MCF 10A (cell line): ENCODE measurements at places on chromosomes 7 and 10. TPM values are rescaled to one million over a fixed set of nuclear protein-coding genes. Genes with fewer than 3 reads are reported as not detected.

GIMAP8 gene
- not detected in 2 replicates for total RNA-seq

DNA sequence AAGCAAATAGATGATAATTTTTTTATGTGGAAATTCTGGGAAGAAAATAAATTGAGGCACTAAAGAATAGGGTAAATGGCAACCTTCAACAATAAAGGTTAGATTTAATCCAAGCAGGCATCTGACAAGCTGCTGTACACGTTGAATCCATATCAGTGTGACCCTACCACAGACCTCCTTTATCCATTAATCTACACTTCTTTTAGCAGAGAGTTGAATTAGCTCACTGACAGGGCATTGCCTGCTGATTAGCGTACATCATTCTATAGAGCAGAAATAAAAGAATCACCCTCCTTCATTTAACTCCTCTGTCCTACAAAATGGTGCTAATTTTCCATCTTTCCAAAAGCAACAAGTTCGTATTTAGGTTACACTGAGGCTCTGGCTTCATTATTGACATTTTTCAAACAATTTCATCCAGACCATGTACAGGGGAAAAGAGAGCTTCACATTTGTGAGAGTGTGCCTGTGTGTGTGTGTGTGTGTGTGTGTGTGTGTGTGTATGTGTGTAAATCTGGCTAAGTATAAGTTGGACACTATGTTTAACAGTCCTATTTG is 356.0 kb downstream of the TFEC start:
- DNase-seq, result no peak

DNA sequence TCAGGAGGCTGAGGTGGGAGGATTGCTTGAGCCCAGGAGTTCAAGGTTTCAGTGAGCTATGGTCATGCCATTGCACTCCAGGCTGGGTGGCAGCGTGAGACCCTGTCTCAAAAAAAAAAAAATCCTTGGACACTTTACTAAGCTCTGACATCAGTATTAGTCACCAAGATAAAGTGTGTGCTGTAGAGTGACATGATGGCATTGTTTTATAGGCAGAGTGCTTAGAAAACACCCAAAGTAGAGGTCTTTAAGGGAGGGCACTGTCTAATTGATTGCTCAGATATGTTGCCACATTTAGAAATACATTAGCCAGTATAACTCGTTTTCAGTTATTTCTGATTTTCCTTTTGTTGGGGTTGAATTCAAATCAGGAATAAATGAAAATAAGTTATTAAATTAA is 235.9 kb downstream of the REEP3 start:
- DNase-seq, result no peak

- peak; percentile 42 for DNase-seq
Observed at GRCh38 chr10:34815185-34816084, at the start of gene PARD3. TSS of gene PARD3 (minus strand) at chr10:34815296. CDS start at chr10:34814995, 301 bp downstream.

DNA sequence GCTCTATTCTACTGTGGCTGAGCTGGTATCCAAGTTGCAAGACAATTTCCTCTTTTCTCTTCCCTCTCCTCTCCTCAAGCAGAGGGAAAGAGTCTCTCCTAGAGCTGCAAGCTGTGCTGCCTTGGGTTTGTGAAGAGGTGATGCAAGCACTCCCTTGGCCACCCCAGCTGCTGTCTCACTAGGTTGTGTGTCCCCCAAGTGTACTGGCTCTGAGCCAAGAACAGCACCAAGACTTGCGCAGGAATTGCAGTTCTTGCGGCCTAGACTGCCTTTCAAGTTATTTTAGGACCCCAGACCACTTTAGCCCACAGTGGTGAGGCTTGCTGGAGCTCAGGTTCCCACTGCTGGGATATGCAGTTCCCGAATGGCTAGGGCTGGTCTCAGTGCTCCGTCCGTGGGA is 411.6 kb downstream of the DPP6 start:
- no peak for DNase-seq
